ENCODE measurements at places on chromosomes 6 and 20.

DNA sequence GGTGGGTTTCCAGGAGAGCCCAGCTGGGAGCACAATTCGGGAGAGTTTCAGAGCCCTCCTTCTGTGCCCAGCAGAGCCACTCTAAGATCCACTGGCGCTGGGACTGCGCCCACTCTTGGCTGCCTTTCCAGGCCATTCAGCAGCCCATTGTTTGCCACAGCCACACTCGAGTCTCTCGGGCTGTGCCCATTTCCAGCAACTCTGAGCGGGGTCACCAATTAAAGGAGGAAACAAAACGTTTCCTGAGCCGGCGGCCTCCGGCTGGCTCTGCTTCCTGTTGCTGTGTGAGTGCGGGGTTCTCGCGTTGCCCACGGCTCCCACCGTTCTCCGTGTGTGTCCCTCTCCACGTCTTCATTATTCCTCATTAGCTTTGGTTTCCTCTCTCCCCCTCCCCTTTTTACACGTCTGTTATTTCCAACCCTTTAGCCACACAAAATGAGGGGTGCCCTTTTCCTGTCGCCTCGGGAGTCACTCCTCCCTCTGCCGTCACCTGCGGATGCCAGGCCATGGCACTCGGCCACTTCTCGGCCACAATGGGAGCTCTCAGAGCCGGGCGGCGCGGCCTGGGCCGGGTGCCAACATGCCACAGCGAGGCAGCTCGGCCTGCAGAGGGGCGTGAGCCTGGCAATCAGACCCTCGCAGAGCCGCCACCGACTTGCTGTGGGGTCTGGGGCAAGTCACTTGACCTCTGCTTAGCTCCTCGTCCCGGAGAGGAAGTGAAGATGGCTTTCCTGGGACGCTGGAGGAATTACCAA is 94.3 kb upstream of the NKX2-2 start:
- DNase-seq: no peak

GRCh38 chr6:110853754-110854477 is 20.7 kb upstream of the AMD1 start:
- no peak for DNase-seq

DNA sequence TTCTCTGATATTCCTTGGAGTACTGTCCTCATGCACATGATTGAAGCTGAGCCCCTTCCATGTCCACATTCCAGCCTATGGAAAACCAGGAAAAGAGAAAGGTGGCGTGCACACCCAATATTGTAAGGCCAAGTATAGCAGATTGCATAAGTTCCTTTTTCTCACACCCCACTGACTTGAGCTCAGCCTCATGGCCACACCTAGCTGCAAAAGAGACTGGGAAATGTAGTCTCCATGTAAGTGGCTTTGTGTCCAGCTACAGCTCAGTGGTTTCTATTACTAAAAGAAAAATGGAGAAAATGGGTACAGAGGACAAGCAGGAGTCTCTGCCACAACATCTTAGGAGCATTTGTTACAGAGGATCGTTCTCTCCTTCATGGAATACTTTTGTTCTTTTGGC is 10.8 kb upstream of the UST start:
- DNase-seq: no peak

- DNase-seq: no peak
Observed at GRCh38 chr20:51417250-51418136, 125.0 kb downstream of the NFATC2 start.

GRCh38 chr6:52157301-52157941 is 28.8 kb upstream of the IL17A start:
- no peak for DNase-seq

GRCh38 chr6:168716581-168716980 is 275.6 kb downstream of the SMOC2 start:
- DNase-seq: no peak

DNA sequence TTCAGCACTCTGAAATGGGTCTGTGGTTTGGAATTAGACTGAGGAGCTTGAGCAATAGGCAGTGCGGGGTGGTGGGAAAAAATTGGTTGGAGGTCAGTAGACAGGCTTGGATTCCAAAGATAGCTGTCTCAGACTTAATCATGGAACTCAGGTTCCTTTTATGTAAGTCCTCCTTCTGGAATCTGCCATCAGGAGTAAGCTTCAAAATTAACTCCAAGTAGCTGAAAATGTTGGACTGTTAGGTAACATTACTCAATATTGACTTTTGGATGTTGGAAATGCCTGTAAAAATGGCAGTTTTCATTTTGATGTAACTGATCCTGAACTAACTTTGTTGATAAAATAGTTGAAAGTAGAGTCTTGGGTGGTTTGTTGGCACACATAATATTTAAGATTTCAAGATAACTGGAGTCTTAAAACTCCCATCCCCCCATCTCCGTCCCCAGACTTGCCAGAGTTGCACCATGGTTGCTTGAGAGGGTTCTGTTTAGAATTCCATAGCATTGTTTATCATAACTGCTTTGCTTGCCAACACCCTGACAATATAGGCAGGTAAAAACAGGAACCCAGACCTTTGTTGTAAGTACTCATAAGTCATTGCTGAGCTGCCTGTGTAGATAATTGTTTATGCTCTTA is 83.0 kb downstream of the PHF20 start:
- no peak for DNase-seq

GRCh38 chr6:2917065-2917464 is 14.0 kb upstream of the SERPINB9 start:
- no peak for DNase-seq

- no peak for DNase-seq
Observed at GRCh38 chr6:167789358-167789757, 37.4 kb upstream of the AFDN start.

DNA sequence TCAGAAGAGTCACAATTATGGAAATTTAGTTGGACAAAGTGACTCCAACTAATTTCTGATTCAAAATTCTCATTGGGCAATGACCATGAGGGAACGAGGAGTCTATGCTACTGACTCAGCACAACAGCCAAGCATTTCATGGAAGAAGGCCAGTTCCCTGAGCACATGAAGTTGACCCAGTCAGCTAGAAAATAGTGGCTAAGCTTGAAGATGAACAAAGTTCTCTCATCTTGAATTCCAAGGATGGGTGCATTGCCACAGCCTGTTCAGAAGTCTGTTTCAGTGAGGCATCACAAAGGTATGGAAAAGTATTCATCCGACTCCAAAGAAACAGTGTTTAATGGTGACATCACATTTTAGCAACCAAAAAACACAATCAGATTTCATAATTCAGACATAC is 676.9 kb downstream of the HACE1 start:
- DNase-seq: no peak

DNA sequence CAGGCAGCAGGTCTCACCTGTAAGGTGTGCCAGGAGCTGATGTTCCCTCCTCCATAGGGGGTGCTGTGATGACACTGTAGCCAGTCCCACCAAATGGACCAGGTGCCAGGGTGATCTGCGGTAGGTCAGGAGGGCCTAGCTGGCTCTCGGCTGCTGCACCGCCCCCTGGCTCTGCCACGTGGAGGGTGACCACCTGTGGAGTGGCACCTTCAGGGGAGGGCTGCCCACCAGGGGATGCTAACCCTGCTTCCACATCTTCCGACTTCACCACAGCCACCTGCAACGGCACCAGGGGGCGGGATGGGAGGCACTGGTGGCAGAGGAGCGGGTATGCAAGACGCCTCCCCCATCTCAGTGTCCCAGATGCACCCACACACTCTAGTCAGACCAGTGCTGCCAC is 18.3 kb downstream of the ZNF335 start:
- DNase-seq: no peak

DNA sequence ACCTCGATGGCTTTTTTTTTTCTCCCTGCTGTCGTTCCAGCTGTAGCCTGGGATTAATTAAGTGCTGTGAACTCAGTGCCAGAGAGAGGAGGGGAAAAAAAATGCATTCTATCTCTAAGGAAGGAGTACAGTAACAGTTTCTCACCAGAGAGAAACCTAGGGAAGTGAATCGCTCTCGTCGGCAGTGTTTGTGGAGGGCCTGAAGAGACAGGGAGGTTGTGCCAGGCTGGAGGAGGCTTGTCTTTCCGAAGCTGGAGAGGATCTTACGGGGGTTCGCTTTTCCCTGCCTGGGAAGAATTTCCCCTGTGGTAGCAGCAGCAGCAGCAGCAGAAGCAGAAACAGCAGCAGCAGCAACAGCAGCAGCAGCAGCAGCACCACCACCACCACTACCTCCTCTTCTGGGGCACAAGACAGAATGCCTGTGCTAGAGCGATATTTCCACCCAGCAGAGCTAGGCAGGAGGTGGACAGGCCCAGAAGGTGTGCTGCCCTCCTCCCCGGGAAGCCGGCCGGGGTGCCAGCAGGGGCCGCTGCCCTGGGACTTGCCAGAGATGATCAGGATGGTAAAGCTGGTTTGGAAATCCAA is 186.5 kb downstream of the PDE7B start:
- DNase-seq: no peak

GRCh38 chr20:4896971-4897497 is 104.3 kb downstream of the SLC23A2 start:
- no peak for DNase-seq

GRCh38 chr6:132673376-132674094 is 14.6 kb upstream of the TAAR1 start:
- DNase-seq: no peak

GRCh38 chr6:13466304-13467215 is 20.8 kb downstream of the GFOD1 start:
- DNase-seq: no peak

- no peak for DNase-seq
Observed at GRCh38 chr20:5890773-5891441, 59.4 kb downstream of the TRMT6 start.

- DNase-seq: no peak
Observed at GRCh38 chr20:21971436-21971835, 266.0 kb downstream of the PAX1 start.

- no peak for DNase-seq
Observed at GRCh38 chr6:90790058-90790457, 203.2 kb upstream of the MAP3K7 start.

- no peak for DNase-seq
Observed at GRCh38 chr6:101728956-101729355, 335.4 kb downstream of the GRIK2 start.

GRCh38 chr6:107442938-107443607 is 16.3 kb downstream of the PDSS2 start:
- DNase-seq: no peak

GRCh38 chr6:87945966-87946365 is 101.7 kb upstream of the SPACA1 start:
- DNase-seq: no peak

DNA sequence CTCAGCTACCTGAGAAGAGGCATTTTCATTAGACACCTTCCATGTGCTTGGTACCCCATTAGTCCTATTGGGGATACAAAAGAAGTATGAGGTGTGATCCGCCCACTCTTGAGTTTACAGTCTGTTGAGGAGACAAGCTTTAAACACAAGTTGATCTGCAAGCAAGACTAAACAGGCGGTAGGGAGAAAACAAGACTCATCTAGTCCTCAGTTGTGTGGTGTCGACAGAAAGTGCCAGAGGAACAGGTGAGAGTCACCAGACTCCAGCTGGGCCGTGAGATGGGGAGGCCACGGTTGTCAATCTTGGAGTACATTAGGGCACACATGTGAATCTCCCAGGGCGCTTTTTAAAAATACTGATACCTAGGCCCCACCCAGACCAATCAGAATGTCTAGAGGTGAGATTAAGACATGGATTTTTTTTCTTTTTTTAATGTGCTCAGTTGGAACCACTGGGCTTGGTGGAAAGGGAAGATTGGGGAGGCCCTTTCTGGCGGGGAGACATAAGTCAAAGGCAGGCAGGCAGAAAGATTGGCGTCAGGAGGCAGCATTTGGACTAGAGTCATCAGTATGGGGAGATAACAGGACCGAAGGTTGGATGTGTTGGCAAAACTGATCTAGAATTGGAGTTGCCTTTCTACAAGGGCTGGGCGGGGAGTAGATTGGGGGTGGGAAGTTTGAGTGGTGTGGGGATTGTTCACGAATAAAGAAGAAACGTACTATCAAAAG is 10.4 kb downstream of the E2F3 start:
- DNase-seq: no peak

DNA sequence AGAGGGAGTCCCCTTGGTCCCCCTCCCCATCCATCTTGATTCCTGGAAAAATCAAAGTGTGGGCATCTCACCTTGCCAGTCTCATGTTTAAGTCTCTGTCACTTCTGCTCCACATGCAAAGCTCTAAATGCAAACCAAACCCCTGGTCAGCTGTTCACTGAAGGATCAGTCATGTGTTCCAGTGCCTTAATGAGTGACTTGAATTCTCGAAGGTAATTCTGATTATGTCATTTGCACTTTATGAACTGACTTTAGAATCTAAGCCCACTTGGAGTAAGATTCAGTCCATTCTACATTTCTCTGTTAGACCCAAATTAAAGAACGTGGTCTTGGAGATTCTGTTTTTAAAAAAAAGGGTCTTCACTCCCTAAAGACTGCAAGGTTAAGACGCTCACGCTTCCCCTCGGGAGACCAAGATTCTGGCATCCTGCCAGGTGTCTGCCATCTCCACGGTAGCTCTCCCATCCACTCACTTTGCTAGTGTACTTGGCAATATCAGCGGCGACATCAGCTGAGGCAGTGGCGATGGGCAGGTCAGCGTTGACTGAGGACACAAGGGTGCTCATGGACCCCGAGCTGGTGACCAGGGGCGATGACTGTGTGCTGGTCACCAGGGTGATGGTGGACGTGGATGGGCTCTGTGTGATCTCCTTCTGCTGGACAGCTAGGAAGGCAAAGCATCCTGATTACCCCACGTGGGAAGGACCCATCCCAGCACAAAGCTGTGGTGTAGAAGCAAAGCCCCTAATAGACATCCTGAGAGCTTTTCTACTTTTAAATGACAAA is 120.5 kb downstream of the ZMYND8 start:
- DNase-seq: no peak

DNA sequence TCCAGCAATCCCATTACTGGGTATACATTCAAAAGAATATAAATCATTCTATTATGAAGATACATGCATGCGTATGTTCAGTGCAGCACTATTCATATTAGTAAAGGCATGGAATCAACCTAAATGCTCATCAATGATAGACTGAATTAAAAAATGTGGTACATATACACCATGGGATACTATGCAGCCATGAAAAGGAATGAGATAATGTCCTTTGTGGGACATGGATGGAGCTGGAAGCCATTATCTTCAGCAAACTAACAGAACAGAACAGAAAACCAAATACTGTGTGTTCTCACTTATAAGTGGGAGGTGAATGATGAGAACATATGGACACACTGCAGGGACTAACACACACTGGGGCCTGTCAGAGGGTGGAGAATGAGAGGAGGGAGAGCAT is 261.6 kb downstream of the GMDS start:
- DNase-seq: no peak

All from esophagus squamous epithelium (tissue), 5 donors.